ENCODE measurements at places on chromosomes 7 and 10. TPM values are rescaled to one million over a fixed set of nuclear protein-coding genes. Genes with fewer than 3 reads are reported as not detected.

DNA sequence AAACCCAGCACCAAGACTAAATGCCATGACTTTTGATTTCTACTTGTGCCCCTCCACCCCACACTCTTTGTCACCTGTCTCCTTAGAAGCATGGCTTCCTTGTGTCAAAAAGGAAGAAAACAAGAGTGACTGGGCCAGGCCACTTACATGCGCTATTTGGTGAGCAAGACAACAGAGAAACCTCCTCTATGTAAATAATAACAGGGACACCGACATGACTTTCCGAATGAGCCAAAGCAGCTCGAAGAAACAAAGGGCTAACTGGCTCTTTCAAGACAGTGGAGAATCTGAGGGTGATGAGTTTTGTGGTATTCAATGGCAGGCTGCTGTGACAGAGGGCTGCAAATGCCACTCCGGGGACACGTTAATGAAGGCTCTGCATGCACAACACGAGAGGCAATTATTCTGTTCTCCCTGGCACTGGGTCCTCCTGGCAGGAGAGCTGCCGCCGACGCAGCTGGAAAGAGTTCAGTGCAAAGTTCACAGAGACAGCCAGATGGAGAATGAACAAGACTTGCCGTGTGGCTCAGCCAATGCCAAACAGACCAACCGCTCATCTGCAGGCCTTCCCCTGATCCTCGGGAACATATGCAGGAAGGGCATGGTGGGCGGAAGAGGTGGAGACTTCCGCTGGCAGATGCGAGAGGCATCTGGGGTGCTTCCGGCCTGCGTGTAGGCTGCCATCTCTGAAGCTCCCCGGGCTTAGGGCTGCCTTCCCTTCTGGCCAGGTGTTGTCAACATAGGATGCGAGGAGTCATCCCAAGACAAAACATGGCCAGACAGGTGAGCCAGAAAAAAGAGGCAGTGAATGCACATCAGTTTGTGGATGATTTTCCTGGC lies 59.1 kb upstream of the SMNDC1 start:
- DNase-seq: no peak

DNA sequence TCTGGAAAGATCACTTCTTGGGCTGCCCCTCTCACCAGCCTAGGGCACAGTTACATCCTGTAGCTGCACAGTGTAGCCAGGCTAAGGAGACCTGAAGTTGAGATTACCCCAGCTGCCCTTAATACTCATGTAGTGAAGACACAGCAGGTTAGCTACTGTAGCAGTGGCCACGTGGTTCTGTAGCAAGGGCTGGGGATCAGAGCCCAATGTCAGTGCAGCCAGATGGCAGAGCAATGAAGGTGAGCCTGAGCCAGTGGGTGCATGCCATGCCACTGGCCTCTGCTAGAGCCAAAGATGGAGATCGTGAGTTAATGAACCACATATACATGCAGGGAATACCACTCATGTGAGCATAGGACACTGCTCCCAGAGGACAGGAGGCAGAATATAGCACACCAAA lies 15.5 kb downstream of the AMPH start:
- DNase-seq: no peak

CD36 gene
- polyA plus RNA-seq: 38.2 TPM

- DNase-seq: no peak
These were observed 7.1 kb upstream of the TAS2R39 start for GRCh38 chr7:143176128-143176527.

DNA sequence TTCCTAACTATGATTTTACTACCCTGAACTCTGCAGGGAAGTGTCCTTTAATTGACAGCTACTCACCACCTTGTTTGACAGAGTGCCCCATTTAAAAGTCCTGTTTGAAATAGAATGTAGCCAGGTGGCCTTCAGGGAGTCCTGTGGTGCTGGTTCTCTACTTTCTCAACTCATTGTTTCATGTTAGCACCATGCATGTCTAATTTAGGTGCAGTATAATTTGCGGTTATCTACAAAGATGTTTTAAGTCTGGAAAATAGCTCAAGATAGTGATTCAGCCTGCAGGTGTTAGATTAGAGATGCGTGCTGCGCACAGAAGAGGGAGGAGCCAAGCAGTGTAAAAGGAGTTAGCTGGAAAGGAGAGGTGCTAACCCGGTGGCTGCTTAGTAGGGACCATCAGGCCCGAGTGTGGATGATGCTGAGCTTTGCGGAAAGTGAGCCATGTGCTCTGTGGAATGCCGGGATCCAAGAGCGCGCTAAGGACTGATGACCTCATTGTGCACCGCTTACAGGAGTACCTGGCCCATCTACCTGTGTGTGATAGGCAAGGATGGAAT lies 1.2 kb downstream of the CCM2 start:
- no peak for DNase-seq

GRCh38 chr7:105841866-105842265 lies 34.5 kb downstream of the ATXN7L1 start:
- DNase-seq: no peak

PLAC9 gene
- 27.7 TPM for polyA plus RNA-seq

GRCh38 chr7:130429019-130429418 lies 11.8 kb downstream of the CEP41 start:
- DNase-seq: no peak

DNA sequence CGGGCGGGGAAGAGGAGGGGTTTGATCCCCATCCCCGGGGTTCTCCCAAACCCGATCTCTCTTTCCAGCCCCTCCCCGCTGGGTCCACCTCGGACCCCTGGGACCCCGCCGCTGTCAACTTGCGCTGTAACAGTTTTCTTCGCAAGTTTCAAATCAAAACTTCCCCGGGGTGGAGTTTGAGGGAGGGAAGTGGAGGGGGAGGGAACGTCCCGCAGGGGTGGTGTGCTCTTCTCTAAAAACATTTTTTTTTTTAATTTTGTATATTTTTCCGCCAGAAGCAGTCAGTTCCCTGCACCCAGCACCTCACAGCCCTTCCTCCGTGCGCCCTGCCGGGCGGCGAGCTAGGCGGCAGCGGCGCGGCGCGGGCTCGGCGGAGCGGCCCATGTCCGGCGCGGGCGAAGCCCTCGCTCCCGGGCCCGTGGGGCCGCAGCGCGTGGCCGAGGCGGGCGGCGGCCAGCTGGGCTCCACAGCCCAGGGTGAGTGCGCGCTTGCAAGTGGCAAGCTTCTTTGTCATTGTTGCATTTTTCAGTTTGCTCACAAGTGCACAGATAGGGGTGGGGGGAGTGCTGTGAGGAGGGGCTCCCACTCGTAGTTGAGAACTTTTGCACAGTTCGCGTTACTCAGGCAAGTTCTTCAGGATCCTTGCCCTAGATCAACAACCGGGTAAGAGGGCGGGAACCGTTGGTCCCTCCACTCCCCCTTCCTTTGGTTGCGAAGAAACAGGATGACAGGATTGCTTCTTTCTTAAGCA lies 933 bp downstream of the MDFIC start:
- DNase-seq: no peak

- no peak for DNase-seq
These were observed 73.9 kb downstream of the KAT6B start for GRCh38 chr10:74900297-74900696.

DNA sequence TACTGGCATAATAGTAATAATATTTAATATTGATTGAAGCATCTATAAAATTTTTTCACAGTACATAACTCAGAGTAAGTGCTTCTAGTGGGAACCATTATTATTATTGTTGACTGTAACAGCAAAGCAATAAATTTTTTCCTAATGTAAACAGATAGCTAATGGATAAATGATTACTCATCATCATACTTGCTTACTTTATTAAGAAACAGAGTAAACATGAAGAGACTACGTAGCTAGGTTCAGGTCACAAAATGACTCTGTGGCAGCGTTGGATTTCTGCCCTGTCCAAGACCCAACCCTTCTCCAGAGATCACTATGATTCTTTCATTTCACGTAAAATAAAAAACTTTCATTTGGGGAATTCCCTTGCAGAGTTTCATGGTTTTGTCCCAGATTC lies 8.3 kb upstream of the ABCB5 start:
- no peak for DNase-seq

DNA sequence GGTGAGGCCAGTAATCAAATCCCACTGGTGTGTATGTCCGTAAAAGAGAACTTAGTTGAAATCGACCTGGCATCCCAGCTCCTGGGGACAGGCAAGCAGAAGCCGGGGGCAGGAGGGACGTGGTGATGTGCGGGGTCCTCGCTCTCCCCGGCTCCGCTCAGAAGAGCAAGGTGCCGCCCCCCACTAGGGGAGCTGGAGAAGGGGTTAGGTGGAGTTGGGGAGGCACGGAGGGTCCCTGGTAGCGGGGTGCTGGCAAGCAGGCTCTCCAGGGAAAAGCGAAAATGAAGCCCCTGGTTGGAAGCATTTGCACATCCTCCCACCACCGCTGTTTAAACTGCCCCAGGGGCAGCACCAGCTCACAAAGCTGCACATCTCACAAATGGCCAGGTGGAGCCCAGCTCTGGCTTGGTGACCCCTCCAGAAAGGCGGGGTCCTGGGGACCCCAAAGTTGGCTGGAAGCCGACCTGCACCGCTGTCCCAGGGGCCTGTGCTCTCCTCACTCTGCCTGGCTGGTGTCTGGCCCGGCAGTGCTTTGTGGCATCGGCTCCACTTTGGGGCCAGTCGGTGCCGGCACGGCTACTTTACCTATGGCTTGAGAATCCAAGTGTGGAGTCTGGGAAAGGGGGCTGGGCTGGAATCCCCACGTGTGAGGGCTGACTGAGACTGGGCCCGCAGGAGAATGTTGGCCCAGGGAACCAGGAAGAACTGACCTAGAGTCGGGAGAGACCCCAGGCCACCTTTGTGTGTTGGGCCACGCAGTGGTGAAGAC lies 2.9 kb upstream of the CFAP46 start:
- DNase-seq: no peak

IL6 gene
- 0.17 TPM for polyA plus RNA-seq

GRCh38 chr7:98315318-98315993 lies 34.0 kb downstream of the BRI3 start:
- no peak for DNase-seq

DNA sequence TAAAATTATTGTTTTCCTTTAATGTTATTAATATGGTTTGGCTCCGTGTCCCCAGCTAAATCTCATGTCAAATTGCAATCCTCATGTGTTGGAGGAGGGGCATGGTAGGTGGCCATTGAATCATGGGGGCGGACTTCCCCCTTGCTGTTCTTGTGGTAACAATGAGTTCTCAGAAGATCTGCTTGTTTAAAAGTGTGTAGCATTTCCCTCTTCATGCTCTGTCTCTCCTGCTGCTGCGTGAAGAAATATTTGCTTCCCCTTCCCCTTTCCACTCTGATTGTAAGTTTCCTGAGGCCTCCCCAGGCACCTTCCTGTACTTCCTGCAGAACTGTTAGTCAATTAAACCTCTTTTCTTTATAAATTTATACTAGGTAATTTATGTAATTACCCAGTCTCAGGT lies 27.5 kb downstream of the VIM start:
- no peak for DNase-seq

UNCX gene
- polyA plus RNA-seq: 12.6 TPM

GRCh38 chr10:132163278-132163765 lies 23.4 kb upstream of the DPYSL4 start:
- DNase-seq: no peak

CDHR1 gene
- polyA plus RNA-seq: 0.73 TPM

LBX1 gene
- not detected for polyA plus RNA-seq

DNA sequence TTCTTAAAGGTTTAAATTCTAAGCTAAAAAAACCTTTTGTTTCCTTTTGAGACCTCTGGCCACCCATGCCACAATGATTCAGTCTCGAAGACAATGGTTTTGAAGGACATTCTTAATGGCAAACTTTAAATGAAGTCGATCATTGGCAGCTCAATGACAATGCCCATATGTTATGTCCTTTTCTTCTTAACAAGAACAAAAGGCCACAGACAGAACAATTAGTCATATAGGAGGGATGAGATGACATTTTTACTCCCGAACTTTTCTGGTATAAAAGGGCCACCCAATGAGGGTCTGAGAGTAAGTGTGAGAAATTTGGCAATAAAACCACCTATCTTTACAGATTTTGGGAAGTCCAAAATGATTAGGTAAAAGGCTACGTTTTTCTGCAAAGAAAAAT lies at the start of gene NPS:
Gene NPS, plus strand, starts transcription at position 301 of the 400 bp plus-strand sequence. Its CDS starts 60 bp downstream, at position 361.
- no peak for DNase-seq

- no peak for DNase-seq
These were observed 25.7 kb downstream of the C10orf71 start for GRCh38 chr10:49324711-49325110.

WEE2 gene
- 0.17 TPM for polyA plus RNA-seq

DNA sequence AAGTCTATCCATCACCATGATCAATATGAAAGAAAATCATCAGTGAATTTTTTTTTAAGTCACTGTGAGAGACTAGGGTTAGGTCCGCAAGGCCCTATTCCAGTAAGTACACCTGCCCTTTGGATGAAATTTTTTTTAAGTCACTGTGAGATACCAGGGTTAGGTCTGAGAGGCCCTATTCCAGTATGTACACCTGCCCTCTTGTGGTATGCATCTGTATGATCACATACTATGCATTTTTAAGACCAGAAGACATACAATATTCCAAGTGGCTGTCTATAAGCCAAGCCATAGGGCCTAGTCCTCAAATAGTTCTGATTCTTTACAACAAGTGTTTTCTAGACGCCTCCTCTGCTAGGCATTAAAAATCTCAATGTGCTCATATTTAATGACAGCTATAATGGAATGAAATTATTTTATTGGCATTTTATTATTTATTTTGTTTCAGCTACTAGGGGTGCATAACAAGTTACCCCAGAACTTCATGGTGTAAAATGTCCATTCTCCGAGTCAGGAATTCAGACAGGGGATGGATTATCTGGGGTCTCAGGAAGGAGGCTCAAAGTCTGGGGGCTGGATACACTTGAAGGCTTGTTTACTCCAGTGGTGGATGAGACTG lies 53.1 kb downstream of the TEX36 start:
- DNase-seq: peak; percentile 36

DNA sequence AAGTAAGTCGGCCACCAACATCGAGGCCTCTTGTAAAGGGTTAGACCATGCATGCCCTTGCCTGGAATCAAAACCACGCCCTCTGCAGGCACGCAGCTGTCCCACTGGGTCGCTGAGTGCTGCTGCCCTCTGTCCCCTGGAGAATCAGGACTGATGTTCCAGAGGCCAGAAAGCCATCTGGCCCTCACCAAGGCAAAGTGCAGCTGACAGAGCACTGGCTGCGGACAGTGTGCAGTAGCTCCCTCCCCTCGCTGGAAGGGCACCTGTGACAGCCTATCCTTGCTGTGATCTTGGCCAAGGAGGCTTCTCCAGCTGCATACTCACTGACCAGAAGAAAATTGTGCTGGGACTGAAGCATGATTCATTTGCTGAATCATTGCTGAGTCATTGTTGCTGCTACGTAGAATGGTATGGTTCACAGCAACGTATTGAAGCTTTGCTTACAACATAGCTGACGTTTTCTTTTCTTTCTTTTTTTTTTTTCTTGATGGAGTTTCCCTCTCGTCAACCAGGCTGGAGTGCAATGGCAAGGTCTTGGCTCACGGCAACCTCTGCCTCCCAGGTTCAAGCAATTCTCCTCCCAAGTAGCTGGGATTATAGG lies 30.4 kb downstream of the DDC start:
- DNase-seq: no peak

Data from renal cortex interstitium (tissue), 15 donors.